Daoy (cell line): ENCODE measurements at places on chromosomes 7 and 10.
A peak's percentile ranks its signal among the peaks of the same experiment; 100 is the strongest.

GRCh38 chr7:20745702-20746101 is 41.0 kb downstream of the SP8 start:
- no peak for DNase-seq

DNA sequence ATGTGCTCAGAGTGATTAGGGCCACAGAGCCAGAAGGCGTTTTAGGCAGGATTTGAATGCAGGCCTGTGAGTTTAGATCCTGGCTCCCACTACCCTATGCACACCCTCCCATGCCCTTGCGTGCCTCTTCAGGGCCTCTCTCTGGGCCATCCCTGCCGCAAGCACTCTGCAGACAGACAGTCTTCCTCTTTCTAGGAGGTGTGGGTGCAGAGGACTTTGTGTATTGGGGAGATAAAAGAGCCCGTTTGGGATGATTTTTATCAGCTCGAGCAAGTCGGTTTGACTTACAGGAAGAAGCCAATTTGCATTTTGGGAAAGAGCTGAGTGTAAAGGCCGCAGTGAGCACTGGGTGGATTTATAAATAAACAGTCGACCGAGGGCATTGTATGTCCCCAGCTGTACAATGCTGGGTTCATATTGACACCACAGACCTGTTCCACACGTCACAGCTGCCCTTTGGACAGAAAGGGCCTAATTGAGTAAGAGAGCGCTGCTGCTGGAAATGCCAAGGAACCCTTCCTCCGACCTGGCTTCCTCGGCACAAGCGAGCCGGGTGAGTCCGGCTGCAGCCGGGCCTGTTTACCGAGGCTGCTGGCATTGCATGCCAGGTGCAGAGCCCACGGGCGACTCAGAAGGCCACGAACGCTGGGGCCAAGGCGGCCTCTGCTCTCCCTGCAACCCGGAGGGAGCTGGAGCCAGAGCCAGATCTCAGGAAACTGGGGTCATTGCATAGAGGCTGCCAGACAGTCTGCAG is 25.1 kb downstream of the ZMIZ1 start:
- no peak for DNase-seq

GRCh38 chr7:139254728-139255127 is 23.7 kb downstream of the UBN2 start:
- no peak for DNase-seq

DNA sequence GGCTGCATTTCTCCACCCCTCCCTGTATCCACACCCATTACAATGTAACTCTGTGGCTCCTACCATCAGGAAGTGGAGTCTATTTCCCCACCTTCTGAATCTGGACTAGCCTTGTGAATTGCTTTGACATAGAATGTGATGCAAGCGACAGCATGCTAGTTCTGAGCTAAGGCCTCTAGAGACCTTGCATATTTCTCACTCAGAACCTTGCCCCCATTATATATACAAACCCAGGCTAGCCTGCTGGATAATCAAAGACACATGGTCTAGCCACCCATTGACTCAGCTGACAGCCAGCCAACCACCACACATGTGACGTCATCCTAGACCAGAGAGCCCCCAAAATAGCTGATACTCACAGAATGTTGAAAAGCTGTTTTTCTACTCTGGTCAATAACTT is 77.9 kb downstream of the CCDC71L start:
- DNase-seq, result no peak

GRCh38 chr7:111290419-111290818 is 199.5 kb downstream of the LRRN3 start:
- no peak for DNase-seq

- DNase-seq, result no peak
Observed at GRCh38 chr10:132468651-132469050, 68.9 kb upstream of the INPP5A start.

GRCh38 chr10:5343979-5344378 is 20.8 kb upstream of the UCN3 start:
- DNase-seq, result no peak

- DNase-seq, result no peak
Observed at GRCh38 chr7:27424231-27424630, 181.6 kb downstream of the EVX1 start.

DNA sequence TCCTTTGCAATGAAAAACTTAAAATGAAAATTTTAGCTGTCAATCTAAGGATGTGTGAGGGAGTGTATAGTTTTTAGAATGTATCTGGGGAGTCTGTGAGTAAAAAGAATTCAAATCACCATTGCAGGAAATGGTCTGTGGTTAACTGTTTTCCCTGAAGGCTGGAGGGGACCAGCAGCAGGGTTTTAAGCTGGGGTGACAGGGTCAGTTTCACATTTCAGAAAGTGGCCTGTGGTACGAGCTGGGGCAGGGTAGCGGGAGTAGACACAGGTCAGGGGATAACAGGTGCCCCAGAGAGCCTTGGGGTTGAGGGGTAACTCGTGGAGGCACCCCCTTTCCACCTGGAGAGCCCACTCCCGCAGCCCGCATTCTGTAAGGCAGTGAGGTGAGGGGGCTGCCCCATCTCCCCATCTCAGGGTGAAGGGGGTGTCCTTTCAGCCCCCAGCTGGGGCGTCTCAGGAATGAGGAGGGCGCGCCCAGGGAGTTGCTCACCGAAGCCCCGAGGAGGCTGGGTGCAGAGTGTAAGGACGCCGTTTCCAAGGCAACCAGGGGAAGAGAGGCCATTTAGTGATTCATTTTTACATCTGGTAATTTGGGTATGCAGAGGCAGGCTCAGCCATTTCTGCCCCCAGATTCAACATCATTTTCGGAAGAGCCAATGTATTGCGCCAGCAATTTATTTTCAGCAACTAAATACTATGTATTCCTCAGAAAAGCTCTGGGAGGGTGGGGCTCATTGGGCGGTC is 168.9 kb downstream of the SLIT1 start:
- DNase-seq, result peak; percentile 56

GRCh38 chr10:122113161-122113944 is 124.4 kb downstream of the TACC2 start:
- peak; percentile 68 for DNase-seq

DNA sequence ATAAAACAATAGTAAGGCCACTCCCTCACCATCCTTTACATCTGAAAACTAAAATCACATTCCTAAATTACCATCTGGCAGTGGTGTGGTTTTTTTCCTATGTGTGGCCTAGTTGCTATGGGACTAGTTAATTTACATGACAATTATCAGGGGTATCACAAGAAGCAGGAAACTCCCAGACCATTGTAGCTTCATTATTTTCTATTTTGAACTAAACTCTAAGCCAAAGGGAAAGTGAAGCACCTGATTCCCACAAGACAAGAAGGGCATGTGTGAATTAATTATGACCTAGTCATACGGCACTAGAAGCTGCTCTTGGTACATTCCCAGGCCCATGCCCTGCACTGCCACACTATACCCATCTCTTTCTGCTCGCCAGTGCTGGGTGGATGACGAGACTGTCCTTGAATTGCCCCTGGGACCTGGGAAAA is 103.4 kb downstream of the ATXN7L1 start:
- DNase-seq, result no peak

GRCh38 chr7:80900583-80901576 is 18.0 kb downstream of the SEMA3C start:
- DNase-seq, result peak; percentile 58

DNA sequence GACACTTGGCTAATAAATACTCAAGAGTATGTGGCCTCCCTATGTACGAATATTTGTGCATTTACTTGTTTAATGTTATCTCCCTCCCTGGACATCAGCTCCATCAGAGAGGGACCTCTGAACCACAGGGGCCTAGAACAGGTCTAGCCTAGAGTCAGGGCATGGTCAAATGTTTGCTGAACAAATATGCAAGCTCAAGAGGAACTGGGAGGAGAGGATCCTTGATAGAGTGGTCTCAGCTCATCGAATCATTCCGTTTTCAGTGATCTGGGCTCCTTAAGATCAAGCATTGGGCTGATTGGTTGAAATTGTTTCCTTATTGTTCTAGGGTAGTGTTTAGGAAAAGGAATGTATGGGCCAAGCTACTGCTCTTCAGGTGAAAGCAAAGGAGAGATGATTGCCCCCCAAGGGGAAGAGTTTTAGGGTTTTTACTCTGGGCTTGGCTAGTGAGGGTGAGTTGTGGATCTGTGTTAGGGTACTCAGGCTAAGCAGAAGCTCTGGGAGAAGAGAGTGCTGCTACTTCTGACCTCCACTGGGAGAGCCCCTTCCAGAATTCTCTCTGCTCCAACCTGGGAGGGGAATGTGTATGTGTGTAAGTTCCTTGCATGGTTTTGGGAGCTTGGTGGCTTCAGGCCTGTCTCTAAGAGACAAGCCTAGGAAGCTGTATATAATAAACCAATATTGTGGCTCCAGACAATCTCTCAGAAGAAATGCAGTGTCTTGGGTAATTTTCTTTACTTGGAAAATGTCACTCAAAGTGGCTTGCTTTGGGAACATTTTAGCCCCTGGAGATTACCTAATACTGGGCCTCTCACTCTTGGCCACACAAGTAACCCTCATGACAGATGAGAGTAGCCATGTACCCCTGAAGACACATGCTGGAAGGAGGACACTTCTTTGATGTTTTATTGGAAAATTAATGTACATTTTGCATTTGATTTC is 110.0 kb downstream of the EMX2 start:
- DNase-seq, result no peak

DNA sequence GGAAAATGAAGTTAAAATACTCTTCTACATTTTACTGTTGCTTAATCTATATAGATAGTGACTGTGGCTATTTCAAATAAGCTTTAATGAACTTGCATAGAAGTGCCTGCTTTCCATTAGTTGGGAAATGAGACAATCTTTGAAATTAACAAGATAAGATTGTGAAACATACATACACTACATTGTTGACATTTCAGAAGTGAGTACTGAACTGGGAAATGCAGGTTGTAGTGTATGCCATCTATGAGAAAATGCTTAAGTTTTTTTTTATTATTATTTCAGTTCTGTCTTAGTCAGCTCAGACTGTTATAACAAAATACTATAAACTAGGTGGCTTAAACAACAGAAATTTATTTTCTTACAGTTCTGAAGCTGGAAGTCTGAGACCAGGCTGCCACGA is 49.6 kb upstream of the CSTF2T start:
- no peak for DNase-seq

GRCh38 chr10:16787361-16787791 is 29.8 kb downstream of the RSU1 start:
- no peak for DNase-seq

- no peak for DNase-seq
Observed at GRCh38 chr7:155360495-155361345, 63.0 kb downstream of the INSIG1 start.

DNA sequence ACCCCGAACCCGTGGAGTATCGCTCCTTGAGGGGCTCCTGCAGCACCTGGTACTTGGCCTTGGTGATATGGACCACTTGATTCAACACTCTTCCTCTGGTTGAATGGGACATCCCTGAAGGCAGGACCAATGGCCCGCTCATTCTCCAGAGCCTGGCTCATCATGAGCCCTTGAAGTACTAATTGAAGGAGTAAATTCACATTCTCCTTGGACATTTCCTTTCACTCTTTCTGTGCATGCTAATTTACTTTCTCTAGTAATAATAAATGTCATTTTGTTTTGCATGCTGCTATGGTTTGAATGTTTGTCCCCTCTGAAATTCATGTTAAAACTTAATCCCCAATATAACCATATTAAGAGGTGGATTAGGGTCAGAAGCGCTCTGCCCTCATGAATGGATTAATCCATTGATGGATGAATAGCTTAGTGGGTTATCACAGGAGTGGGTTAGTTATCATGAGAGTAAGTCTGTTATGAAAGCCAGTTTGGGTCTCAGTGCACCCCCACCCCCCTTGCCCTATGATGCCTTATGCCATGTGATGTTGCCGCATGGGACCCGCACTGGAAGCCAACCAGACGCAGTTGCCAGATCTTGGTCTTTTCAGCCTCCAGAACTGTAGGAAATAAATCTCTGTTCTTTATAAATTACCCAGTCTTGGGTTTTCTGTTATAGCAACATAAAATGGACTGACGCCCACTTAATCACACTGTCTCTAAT is 23.8 kb downstream of the FGFBP3 start:
- DNase-seq, result no peak

DNA sequence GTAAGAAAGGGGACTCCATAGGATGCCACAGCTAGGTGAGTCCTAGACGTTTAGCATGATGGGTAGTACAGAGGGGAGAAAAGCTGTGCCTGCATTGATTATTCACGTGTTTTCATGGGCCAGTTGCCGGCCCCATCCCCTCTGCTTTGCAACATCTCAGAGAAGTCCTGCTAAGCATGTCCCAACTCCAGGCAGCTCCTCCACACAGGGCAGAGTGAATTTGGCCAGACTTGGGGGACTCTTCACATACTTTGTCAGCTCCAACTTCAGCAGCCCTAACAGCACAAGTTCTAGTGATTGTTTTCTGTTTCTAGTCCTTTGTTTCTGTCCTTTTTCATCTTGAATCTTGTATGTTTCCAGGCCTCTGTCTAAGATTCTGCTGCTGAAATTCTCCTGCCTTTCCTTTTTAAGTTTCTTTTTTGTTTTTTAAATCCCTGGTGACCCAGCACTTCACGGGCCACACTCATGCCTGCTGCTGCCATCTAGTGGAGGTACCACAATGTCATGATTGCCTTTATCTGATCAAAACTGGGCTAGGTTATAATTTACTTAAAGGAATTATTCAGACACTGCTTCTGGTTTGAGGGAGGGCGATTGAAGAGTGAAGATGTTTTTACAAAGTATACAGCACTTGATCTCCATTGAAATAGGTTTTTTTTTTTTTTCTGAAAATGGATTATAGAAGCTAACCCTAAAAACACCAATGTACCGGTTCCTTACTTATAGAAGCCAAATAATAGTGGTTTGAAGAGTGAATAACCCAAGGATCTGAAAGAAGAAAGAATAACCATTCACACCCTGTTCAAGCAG is 276.9 kb downstream of the CSTF2T start:
- peak; percentile 43 for DNase-seq
